ENCODE measurements at places on chromosomes 2 and 18.

GRCh38 chr2:46559261-46559660 is 79.9 kb downstream of the TMEM247 start:
- no peak for DNase-seq

GRCh38 chr2:41963661-41964525 is 83.9 kb upstream of the PKDCC start:
- DNase-seq: peak; percentile 49

- peak; percentile 83 for DNase-seq
Observed at GRCh38 chr2:55482186-55482884, 37.2 kb upstream of the CFAP36 start.

DNA sequence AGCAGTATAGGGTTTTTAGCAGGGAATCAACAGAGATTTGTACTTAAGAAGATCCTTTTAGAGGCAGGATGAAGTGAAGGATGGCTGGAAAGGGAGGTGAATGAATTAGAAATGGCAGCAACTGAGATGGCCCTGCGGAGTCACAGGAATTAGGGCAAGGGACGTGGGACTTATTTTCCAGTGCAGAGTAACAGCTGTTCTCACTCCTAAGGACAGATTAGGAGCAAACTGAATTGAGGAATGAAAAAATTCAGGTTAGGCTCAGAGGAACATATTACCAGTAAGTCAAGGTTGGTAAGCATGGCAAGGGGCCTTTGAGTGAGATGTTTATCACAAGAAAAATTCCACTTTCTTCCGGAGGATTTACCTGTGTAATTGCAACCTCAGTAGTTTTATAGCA is 34.4 kb downstream of the COL4A3 start:
- DNase-seq: no peak

DNA sequence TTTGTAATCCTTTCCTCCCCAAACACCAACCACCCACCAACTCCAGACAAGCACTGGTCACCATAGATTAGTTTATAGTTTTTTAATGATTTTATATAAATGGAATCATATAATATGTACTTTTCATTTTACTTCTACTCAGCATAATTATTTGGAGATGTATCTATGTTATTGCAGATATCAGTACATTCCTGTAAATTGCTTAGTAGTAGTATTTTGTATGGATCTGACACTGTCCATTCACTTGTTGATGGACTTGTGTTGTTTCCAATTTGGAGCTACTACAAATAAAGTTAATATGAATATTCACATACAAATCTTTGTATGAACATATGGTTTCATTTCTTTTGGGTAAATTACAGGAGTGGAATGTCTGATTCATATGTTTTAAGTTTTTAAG is 31.0 kb downstream of the ZC3H15 start:
- no peak for DNase-seq

GRCh38 chr2:193703411-193703810 is 1508.7 kb upstream of the TMEFF2 start:
- no peak for DNase-seq

GRCh38 chr2:217922101-217923006 is 80.4 kb downstream of the TNS1 start:
- no peak for DNase-seq

GRCh38 chr2:232363784-232364615 is 14.6 kb upstream of the ALPP start:
- DNase-seq: no peak

GRCh38 chr18:58847383-58848071 is 17.1 kb upstream of the ZNF532 start:
- DNase-seq: peak; percentile 9

GRCh38 chr2:25009954-25010353 is 31.9 kb upstream of the EFR3B start:
- DNase-seq: no peak

- no peak for DNase-seq
Observed at GRCh38 chr2:240946046-240946445, 39.9 kb downstream of the CROCC2 start.

GRCh38 chr18:58990720-58991119 is 126.0 kb downstream of the ZNF532 start:
- no peak for DNase-seq

- DNase-seq: peak; percentile 71
Observed at GRCh38 chr2:99881901-99882591, 260.3 kb downstream of the AFF3 start.

GRCh38 chr2:18527822-18528221 is 32.6 kb downstream of the RDH14 start:
- DNase-seq: no peak

- no peak for DNase-seq
Observed at GRCh38 chr18:41993151-41993550, 38.1 kb downstream of the PIK3C3 start.

DNA sequence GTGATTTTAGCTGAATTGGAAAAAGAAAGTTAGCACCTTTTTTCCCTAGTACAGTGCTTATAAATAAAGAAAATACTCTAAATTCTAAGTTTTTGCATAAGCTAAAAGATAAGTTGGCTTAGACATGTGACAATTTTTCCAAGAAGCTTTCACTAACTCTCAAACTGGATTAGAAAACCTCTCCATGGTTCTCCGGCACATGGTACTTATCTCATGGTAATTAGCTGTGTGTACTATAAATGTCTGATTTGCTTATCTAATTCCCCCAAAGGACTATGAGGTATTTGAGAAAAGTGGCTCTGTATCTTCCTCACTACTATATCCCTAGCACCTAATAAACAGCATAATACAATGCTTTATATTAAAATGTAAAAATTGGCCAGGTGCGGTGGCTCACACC is 71.1 kb downstream of the ROCK1 start:
- DNase-seq: no peak

DNA sequence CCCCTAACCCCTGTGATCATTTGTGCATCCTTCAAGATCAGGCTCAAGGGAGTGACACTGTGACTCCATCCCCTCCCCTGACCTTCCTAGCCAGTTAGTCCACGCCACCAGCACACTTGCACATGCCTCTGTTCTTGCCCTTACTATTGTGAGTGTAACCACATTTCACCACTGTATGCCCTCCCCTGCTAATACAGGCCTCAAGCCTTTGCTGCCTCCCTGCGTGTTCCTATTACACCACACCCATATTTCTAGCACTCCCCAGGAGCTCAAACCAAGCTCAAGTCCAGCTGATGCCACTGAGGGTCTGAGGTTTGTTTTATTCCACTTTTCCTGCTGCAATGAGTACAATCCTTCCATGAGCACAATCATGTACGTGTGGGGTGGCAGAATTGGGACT is 288.9 kb upstream of the FBXO11 start:
- no peak for DNase-seq

GRCh38 chr2:191957996-191958860 is 111.3 kb upstream of the CAVIN2 start:
- DNase-seq: peak; percentile 71

GRCh38 chr2:144935191-144935590 is 415.3 kb upstream of the ZEB2 start:
- no peak for DNase-seq

- DNase-seq: no peak
Observed at GRCh38 chr2:128272601-128273468, 45.8 kb downstream of the HS6ST1 start.

DNA sequence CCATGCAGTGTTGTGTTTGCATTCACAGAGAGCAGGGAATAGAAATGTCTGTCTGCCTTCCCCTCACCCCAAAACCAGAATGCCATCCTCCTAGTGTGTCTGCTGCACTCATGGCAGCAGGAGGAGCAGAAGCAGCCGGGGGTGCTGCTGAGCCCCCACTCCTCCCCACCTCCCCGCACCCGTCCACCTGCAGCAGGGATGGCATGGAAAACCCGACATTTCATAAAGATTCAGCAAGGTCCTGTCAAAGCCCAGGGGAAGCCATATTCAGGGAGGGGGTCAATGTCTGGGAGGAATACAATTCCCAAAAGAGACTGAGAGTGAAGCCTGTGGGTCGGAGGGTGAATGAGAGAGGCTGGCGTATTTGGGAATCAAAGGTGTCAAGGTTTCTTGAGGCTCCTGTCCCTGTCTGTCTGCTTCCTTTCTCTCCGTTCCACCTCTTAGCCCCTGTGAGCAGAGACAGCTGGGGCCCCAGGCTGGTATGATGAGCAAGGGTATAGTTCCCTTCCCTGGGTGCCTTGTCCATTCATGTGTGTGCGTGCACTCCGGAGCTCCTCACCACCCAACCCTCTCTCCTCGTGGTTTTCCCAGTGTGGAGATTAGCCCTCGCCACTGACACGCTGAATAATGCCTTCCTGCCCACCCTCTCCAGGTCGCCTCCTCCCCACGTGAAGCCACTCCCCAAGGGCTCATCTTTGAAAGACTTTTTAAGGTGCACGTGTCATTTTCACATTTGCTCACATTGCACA is 133.5 kb upstream of the ZNF236 start:
- DNase-seq: no peak

GRCh38 chr2:105872142-105872728 is 127.5 kb downstream of the NCK2 start:
- DNase-seq: no peak

- no peak for DNase-seq
Observed at GRCh38 chr2:129008055-129008880, 689.6 kb upstream of the HS6ST1 start.

DNA sequence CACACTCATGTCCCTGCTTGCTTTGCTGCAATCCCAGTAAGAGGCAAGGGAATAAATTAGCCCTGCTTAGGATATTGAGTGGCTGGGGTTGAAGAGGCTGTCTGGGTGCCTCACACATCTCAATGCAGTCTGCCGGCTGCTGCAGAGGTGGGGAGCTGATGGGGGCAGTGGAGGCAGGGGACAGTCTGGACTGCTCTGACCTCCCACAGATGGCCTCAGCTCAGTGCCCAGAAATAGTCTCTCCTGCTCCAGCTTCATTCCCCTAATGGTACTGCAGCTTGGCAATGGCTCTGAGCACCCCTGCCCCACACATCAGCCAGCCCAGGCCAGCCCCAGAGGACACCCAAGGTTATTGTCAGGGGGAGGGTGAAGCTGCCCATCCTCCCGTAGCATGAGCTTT is 21.5 kb upstream of the TNS1 start:
- no peak for DNase-seq

DNA sequence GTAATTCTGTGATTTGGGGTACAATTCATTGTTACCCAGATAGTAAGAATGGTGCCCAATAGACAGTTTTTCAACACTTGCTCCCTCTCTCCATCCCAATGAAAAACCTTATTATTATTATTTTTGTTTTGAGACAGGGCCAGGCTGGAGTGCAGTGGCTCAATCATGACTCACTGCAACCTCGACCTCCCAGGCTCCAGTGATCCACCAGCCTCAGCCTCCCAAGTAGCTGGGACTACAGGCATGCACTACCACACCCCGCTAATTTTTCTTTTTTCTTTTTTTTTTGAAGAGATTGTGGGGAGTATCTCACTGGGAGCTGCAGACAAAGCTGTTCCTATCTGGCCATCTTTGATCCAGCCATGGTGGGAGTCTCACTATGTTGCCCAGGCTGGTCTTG is 7.2 kb downstream of the TGFA start:
- DNase-seq: no peak

DNA sequence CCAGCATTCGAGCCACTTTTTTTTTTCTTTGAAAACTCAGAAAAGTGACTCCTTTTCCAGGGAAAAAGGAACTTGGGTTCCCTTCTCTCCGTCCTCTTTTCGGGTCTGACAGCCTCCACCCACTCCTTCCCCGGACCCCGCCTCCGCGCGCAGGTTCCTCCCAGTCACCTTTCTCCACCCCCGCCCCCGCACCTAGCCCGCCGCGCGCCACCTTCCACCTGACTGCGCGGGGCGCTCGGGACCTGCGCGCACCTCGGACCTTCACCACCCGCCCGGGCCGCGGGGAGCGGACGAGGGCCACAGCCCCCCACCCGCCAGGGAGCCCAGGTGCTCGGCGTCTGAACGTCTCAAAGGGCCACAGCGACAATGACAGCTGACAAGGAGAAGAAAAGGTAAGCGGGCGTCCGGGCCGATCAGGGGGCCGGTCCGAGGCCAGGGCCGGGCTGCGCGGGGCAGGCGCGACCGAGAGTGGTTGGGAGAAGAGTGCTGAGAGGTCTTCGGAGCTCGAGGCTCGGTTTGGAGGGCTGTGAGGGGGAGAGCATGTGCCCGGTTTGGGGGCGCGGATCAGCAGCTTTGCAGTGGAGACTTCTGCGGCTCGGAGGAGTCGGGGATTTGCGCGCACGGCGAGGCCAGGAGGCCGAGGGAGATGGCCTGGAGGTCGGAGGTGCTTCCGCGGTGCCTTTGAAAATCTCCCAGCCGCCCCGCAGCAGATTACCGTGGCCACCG is 502 bp downstream of the EPAS1 start:
- no peak for DNase-seq

DNA sequence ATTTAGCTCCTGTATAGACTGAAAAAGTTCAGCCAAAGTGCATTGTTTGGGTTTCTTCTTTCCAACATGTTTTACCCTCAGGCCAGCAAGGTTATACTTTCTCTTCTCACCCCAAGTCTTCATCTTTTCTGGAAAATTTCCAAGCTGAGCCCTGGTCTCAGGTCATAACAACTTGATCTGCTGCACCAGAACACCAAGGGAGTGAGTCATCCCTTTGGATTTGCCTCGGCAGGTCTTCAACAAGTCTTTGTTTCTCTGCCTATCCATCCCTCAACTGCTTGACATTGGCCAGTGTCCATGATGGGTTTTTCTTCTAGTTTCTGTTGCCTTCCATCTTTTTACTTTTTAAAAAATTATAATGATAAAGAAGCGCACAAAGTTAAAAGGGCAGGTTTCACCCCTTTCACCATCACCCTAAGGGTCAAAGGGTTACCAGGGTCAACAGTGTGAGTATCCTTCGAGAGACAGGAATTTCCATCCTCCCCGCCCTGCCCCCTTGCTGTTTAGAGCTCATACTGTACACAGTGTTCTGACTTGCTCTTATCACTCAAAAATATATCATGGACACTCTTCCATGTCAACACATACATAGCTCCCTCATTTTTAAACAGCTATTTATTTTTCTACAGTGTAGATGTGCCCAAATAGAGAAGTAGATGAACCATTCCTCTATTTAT is 5.7 kb upstream of the SPATS2L start:
- DNase-seq: peak; percentile 23

DNA sequence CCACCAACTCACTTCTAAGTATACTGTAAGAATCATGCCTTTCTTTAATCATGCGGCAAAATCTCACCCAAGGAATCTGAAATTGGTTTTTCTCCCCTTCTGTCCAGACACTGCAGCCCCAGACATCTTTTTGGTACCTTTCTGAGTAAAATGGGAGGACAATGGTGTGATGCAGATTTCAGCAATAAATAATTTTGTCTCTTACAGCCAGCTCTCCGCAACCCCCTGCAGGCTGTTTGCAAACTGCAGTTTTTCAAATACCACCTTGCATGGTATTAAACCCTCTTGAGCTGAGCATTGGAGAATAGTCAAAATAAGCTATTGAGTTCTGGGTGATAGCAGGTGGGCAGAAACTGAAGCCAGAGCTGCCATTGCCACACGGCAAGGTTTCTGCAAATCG is 32.2 kb downstream of the GPR39 start:
- DNase-seq: peak; percentile 26

DNA sequence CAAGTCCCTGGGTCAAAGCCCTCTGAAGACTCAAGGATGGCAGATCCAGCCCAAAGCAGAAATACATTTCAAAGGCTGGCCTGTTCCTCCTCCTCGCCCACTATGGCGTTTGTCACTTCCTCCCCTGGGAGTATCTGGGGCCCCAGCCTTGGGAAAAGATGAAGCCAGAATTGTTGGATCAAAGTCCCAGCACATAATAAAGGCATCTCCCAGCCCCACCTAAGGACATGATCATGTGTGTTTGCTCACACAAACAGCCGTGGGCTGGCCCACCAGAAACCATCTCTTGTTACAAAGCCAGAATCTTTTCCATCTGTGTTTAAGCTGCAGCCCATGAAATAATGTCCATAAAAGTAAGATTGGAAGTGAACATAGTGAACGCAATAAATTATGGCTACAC is 50.1 kb upstream of the HAAO start:
- no peak for DNase-seq

- DNase-seq: no peak
Observed at GRCh38 chr2:63058921-63059792, 8.5 kb downstream of the OTX1 start.

GRCh38 chr2:127056631-127057370 is 50.2 kb downstream of the BIN1 start:
- DNase-seq: no peak
